ENCODE measurements at places on chromosomes 12 and 14.

DNA sequence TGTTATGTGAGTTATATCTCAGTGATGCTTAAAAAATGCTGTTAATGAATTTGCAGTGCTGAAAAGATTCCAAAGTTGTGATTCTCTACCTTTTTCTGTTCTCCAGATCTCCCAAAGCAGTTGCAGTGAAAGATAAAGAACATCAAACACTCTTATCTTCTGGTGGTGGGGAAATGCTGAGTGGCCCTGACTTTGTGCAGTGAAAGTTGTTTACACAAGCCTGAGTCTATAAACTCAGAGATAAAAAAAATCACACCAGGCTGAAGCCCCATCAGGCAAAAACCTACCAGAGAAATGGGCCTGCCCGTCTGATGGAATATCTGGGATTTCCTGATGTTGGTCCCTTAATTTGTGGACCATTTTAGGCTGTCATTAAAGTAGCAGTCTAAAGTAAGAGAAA, 46.1 kb downstream of the RASSF3 start:
- DNase-seq: no peak

GRCh38 chr14:23579311-23579630, 681 bp upstream of the JPH4 start:
- DNase-seq: no peak

GRCh38 chr14:105931808-105932483, 405.6 kb downstream of the TMEM121 start:
- no peak for DNase-seq

DNA sequence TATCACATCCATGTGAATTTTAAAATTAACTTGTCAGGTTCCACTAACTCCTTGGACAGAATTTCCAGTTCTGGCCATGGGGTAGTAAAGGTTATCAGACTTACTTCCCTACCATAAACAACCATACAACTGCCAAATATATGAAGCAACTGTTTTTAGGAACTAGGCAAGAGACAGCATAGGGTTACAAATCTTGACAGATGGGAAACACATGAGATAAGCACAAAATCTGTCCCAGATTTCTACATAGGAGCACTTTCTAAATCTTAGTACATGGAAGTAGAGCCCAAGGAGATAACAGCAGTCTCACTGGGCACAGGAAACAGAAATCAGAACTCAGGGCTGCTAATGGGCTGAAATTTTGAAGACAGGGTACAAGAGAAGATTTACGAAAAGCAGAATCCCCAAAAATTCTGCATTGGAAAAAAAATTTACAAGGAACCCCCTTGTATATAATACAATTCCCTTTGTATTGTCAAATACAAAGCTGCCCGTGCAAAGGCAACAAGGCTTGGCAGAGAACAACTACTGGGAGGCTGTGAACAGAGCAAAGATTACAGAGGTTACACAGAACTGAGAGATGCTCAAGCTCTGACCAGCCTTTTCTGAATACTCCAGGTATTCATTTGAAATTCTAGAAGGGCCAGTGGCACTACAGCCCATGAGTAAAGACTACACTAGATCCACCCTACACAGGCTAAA, 43.2 kb downstream of the GALNT4 start:
- DNase-seq: no peak

DNA sequence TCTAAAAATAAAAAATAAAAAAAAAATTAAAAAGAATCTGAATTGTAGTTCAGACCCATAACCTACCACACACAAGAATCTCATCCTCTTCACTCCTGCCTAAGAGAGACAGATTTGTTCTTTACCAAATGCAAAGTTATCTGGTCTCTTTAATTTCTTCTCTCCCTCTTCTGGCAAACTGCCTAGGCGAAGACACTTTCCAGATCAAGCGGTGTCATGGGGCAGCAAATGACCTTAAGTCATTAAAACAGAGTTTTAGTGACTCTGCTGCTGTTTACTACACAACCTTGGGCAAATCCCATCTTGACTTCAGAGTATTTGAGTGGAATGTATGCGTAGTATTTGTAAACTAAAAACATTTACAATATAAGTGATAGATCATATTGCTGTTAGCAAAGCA, 60.9 kb upstream of the NID2 start:
- DNase-seq: no peak

DNA sequence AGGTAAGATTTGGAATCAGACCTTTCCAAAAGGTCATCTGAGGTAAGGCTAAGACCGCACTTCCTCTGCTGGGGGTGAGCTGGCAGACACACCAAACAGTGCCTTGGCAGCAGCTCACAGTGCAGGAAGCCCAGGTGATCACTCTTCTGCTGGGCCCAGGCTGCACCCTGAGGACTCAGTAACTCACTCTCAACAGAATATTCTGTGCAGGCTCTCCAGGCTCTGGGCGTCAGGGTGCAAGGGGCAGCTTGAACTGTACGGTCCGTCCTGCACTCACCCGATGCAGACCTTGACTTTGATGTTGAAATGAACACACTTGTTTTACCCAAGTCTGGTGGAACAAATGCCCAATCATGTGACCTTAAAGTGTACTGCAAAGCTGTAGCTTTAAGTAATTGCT, 6.0 kb downstream of the ALKBH2 start:
- no peak for DNase-seq

DNA sequence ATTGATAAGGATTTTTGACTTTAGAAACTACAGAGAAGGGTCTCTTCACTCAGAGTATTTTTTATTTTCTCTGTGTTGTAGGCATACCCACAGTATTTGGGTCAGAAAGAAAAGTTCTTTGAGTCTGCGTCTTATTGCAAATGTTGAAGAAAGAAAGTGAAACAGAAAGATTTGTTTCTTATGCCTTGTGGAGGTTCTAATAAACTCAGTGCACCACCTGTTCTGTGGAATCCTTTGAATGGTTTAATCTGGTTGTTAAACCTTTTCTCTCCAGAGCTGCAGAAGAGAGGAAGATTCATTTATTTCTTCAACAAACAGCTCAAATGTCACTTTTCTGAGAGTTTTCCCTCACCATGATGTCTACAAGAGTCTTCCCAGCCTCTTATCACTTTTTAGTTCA, 146.6 kb upstream of the PLEKHG7 start:
- DNase-seq: no peak

GRCh38 chr12:32921397-32921796, 24.8 kb upstream of the PKP2 start:
- no peak for DNase-seq

- no peak for DNase-seq
These were observed 113.0 kb downstream of the ADCK1 start for GRCh38 chr14:77912754-77913556.

DNA sequence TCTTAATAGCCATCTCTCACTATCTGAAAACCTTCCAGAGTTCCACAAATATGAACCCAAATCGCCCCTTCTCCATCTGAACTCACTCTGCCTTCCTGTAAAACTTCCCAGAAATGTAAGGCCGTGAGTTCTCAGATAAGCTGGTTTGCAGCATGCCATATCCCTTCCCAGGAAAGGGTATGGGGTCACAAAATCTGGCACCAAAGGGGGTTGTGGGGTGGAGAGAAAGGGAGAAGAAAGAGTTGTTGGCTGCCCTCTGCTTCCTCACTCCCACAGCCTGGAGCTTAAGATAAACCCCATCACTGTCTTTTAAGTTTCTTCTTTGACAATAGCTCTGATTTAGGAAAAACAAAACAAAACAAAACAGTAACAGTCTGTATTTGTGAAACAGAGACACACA, 10.7 kb downstream of the TMTC1 start:
- DNase-seq: no peak

DNA sequence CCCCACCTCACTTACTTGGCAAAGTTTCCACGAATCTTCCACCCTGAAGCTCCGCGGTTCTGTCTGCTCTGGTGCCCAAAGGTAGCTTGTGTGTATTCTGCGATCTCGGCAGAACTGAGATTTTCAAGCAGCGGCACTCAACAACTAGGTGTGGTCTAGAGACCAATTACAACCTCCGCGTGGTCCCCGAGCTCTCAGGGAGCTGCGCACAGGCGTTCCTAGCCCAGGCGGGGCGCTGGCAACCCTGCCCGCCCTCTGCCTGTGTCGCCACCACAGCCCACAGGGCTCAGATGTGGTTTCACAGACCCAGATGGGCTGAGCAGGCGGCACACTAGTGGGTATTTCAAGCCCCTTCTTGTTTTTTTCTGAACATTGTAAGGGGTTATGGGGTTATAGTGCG, 1.5 kb upstream of the DIABLO start:
- no peak for DNase-seq

DNA sequence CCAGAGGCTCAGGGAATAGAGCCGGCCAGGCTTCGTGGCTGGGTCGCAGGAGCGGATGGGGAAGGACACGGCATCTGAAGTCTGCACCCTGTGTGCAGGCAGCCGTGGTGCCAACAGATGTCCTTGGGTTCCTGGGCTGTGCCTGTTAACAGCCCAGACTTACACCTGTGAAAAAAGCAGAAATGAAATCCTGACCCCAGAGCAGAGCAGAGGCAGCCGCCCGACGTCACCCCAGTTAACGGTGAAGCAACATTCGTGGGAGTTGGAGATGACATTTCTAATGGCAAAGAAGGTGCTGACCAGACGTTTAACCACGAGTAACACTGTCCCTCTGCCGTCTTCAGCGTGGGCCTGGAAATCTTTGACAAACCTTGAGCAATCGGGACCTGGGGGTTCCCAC, 200.3 kb upstream of the DIO3 start:
- DNase-seq: no peak

GRCh38 chr14:20662968-20663732, 21.2 kb upstream of the RNASE4 start:
- DNase-seq: no peak

DNA sequence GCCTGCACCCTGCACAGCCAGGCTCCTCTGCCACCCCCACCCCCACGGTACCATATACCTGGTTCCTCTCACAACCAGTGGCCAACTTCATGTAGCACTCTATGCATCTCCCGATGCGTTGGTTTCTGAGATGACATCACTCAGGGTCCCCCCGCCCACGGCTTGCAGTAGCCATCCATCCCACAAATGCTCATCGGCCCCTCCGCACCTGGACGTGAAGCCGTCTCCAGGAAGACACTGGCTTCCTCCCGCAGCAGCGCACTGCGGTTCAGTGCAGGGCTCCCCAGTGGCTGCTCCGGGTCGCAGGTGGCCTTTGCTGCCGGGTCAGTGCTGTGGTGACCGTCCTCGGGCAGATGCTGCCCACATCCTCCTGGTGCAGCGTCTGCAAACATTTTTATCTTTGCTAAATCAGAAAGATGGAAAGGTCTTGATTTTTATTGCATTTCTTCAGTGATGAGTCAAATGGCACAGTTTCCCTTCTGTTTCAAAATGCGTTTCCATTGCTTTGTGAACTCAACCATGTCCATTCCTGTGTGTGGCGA, 27.5 kb upstream of the MMP17 start:
- DNase-seq: no peak

All from left hindlimb (tissue), 1 donor.